T-helper 2 cell treated with Interferon-gamma antibody and Interleukin-4, amounts not matched to agents 100 ng/mL and 5 ng/mL, for 36 hours (primary cell): ENCODE measurements at places on chromosomes 1 and 21. TPM values are rescaled to one million over a fixed set of nuclear protein-coding genes. Genes with fewer than 3 reads are reported as not detected.

The OVAAL gene
- total RNA-seq, result not detected in 2 replicates

The LGALS8 gene
- total RNA-seq, result 68.1 and 70.7 TPM in 2 replicates

The PADI1 gene
- not detected in 2 replicates for total RNA-seq

The BRDT gene
- not detected in 2 replicates for total RNA-seq

The LCE5A gene
- total RNA-seq, result not detected in 2 replicates

The RXFP4 gene
- total RNA-seq, result 0.14 TPM in 2 replicates

The OR10Z1 gene
- not detected in 2 replicates for total RNA-seq

The GPR157 gene
- 4.3 and 4.9 TPM in 2 replicates for total RNA-seq

The KLF17 gene
- not detected in 2 replicates for total RNA-seq

The IFI16 gene
- total RNA-seq, result 262 and 265 TPM in 2 replicates

The CYP4X1 gene
- total RNA-seq, result not detected in 2 replicates

The MORN1 gene
- total RNA-seq, result 7.6 and 9.1 TPM in 2 replicates

The FMO3 gene
- total RNA-seq, result not detected in 2 replicates

The CTSK gene
- total RNA-seq, result 4.3 and 4.5 TPM in 2 replicates

The C1orf87 gene
- total RNA-seq, result not detected in 2 replicates

The TNN gene
- total RNA-seq, result not detected in 2 replicates

The MTARC2 gene
- total RNA-seq, result not detected in 2 replicates

The NFASC gene
- 0.07 TPM in 1 of 2 replicates, not detected in the other for total RNA-seq

The RNASEL gene
- 4.6 and 5.1 TPM in 2 replicates for total RNA-seq

The ADAMTS4 gene
- 0.30 and 1.0 TPM in 2 replicates for total RNA-seq

The CD164L2 gene
- not detected in 2 replicates for total RNA-seq

The C1orf94 gene
- total RNA-seq, result not detected in 2 replicates

The DMBX1 gene
- total RNA-seq, result 0.05 TPM in 1 of 2 replicates, not detected in the other

The EIF2D gene
- total RNA-seq, result 42.6 and 45.4 TPM in 2 replicates

The TMEM240 gene
- 1.0 and 1.1 TPM in 2 replicates for total RNA-seq

The KIF17 gene
- not detected in 2 replicates for total RNA-seq

The FCGR3B gene
- total RNA-seq, result not detected in 2 replicates

The SLC16A4 gene
- total RNA-seq, result 0.09 and 0.23 TPM in 2 replicates

The SELENBP1 gene
- total RNA-seq, result not detected in 2 replicates

The PSRC1 gene
- 19.5 and 21.5 TPM in 2 replicates for total RNA-seq

The ABCA4 gene
- not detected in 2 replicates for total RNA-seq

The GJA5 gene
- not detected in 2 replicates for total RNA-seq

The C1orf141 gene
- not detected in 2 replicates for total RNA-seq

The SPOCD1 gene
- not detected in 2 replicates for total RNA-seq

The PRAMEF2 gene
- total RNA-seq, result not detected in 2 replicates

The LAMC1 gene
- total RNA-seq, result not detected in 2 replicates

The CLCA1 gene
- total RNA-seq, result not detected in 2 replicates

The SPRR1A gene
- not detected in 2 replicates for total RNA-seq

The S100A4 gene
- 871 and 885 TPM in 2 replicates for total RNA-seq

The BTBD8 gene
- total RNA-seq, result 1.5 and 1.6 TPM in 2 replicates

The ATF3 gene
- total RNA-seq, result 8.1 and 9.5 TPM in 2 replicates

The OR2T29 gene
- total RNA-seq, result not detected in 2 replicates

The CLCA4 gene
- not detected in 2 replicates for total RNA-seq

The RHEX gene
- not detected in 2 replicates for total RNA-seq

The LDLRAD1 gene
- not detected in 2 replicates for total RNA-seq

The OR2T33 gene
- total RNA-seq, result not detected in 2 replicates

The THAP3 gene
- total RNA-seq, result 17.1 and 19.4 TPM in 2 replicates
